Left renal cortex interstitium (tissue), 4 donors: ENCODE measurements at places on chromosomes 2 and 18.

- DNase-seq = no peak
Observed at GRCh38 chr18:8962192-8962779, 140.2 kb upstream of the NDUFV2 start.

GRCh38 chr2:3595985-3596384 is 1.1 kb downstream of the COLEC11 start:
- DNase-seq = no peak

GRCh38 chr18:23437357-23438045 is 15.6 kb upstream of the RIOK3 start:
- peak; percentile 62 for DNase-seq

- DNase-seq = no peak
Observed at GRCh38 chr18:70166668-70167067, 38.8 kb downstream of the RTTN start.

- no peak for DNase-seq
Observed at GRCh38 chr18:32346671-32347070, 124.0 kb downstream of the GAREM1 start.

- DNase-seq = no peak
Observed at GRCh38 chr18:43642727-43643330, 365.5 kb upstream of the SYT4 start.

GRCh38 chr18:5030636-5031035 is 166.4 kb downstream of the AKAIN1 start:
- no peak for DNase-seq

GRCh38 chr2:113187771-113188170 is 14.0 kb downstream of the PSD4 start:
- no peak for DNase-seq

GRCh38 chr2:161947406-161947805 is 126.6 kb downstream of the DPP4 start:
- DNase-seq = no peak

DNA sequence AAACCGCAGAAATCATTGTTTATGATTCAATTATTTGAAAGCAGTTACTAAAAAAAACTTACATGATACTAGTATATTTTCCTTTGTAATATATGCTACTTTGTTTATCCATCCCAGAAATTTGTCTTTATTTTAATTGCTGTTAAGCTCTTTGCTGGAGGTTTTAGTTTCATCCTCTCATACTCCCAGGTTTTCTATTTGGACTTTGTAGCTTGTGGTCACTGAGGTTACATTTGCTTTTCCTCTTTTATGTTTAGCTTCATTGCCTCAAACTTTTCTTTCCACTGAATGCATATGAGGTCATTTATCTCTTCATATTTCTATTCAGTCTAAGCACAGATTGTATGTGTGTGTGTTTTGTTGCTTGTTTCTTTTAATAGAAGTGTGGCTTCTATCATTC is 89.9 kb downstream of the ERBB4 start:
- DNase-seq = no peak

- DNase-seq = no peak
Observed at GRCh38 chr2:71796174-71796593, 342.8 kb downstream of the DYSF start.
